ENCODE measurements at places on chromosomes 1 and 21.

DNA sequence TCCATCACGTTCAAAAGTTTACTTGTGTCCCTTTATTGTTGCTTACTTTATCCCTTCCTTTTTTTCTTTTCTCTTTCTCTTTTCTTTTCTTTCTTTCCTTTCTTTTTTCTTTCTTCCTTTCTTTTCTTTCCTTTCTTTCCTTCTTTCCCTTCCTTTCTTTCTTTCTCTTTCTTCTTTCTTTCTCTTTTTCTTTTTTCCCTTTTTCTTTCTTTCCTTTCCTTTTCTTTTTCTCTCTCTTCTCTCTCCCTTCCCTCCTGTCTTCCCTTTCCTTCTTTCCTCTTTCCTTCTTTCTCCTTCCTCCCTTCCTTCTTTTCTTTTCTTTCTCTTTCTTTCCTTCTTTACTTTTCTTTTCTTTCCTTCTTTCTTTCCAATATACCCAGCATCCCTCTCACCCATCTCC is 391.2 kb downstream of the DPYD start:
- DNase-seq: no peak

- DNase-seq: peak; percentile 47
These were observed at the start of gene RNF207 for GRCh38 chr1:6205849-6206519. TSS of gene RNF207 (plus strand) at chr1:6206119. CDS start at chr1:6206536, 417 bp downstream.

DNA sequence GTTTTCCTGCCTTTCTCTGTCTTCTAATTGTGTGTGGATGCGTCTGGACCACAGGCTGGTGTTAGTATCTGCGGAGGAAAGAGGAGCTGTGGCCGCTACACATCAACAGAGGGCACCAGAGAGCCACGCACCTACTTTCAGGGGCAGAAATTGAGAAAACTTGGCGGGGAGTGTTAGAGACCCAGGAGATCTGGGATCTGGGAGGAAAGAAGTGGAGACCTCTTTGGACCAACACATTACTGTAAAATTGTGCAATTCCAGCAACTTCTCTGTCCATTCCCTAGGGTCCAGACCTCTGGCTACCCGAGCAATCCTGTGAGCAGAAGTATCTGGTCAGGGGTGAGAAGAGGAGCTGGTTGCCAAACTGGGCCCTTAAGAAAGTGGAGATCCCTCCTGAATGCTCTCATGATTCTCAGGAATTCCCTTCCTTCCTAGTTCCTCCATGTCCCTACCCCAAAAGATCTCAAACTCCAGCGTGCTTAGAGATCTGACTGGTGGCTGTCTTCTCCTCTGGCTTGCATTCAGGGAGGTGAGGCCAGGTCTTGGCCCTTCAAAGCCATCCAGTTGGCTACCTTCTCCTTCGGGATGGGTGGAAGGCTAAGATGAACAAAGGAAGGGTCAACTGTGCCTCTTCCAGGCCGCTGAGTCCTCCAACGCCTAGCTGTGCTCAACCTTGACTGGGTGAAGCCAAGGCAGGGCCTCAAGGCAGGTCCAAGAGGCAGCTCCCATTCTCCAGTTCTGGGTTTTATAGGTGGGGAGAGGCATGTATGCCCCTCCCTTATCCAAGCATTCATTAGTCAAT is 1.2 kb upstream of the KIRREL1 start:
- no peak for DNase-seq

GRCh38 chr1:212415107-212415841 is 588 bp upstream of the PACC1 start:
- DNase-seq: no peak

DNA sequence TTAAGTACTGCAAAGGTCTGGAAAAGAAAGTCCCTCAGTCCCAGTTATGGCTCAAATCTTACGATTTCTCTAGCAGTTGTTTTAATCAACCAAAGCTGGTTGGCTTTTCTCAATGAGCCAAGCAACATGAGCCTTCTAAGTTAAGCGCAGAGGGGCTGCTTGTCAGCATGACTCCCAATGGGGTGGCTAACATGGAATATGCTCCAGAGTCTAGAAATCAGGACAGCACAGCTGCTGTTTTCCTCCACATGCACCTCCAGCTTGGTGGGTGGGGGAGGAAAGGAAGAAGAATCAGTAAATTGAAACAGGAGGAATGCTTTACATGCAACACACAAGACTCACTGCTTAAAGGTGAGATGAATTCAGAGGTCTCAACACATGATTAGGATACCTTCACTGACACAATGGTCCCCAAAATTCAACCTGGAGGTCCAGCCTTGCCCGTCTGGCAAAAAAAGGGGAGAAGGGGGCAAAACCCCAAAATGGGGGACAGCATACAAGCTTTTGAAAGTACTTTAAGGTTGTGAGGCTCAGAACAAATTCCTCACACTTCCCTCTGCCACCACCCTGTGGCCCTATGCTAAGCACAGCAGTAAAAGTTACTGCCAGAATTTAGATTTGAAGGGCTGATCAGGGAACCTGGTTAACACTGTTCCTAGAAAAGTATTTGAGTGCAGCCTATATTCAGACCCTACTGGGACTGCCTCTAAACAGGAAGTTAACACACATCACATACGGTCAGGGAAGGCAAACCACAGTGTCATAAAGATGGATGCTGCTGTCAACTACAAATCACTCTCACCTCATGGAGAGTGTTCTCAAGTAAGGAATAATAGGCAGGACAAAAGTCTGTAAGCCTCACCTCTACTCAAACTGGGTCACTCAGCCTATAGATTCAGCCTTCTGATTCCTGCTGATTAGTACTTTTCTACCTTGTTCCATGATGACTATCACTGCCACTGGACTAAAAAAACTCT is 2.6 kb downstream of the GATAD2B start:
- DNase-seq: no peak

DNA sequence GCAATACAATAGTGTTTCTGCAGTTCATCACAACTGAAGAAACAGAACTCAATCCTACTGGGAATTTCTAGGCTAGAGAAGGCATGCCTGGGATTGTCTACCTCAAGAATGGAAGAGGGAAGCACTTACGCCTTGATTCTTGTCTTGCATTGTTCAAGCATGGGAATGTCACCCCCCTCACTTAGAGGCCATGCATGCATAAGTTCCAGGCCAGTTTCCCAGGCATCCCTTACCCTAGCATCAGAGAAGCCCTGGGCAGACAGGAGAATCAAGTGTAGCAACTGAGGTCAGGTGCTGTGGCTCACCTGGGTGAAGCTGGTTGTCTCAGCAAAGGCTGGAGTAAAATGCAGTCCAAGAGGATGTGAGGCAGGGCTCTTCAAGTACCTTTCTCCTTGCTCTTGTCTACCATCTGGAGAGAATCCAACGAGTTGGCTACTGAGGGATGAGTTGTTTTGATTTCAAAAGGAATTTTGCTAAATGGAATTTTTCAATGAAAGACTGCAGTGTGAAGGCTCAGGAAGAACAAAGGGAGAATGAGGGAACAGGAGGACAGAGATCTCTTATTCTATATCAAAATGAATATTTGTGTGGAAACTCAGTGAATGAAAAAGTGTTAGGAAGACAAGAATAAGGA is 174.3 kb downstream of the NEK7 start:
- no peak for DNase-seq

DNA sequence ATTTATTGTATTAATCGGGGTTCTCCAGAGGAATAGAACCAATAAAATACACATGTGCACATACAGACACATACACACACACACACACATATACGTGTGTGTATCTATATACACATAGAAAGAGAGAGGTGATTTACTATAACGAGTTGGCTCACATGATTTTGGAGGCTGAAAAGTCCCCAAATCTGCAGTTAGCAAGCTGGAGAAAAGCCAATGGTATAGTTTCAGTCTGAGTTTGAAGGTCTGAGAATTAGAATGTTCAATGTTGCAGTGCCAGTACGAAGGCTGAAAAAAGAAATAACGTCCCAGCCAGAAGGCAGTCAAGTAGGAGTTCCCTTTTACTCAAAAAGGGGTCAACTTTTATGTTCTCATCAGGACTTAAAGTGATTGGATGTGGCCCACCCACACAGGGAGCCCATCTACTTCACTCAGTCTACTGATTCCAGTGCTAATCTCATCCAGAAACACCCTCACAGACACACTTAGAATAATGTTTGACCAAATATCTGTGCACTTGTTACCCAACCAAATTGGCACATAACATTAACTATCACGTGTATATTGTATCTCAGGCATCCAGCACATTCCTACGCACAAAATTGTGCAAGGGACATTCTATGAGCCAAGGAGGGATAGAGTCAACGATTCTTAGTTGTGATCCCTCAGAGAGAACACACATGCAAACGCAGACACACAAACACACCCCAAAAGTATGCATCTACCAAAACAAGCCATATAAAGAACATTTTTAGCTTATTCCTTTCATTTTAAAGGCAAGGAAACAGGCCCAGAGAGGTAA is 195.5 kb upstream of the DUSP10 start:
- DNase-seq: peak; percentile 18

DNA sequence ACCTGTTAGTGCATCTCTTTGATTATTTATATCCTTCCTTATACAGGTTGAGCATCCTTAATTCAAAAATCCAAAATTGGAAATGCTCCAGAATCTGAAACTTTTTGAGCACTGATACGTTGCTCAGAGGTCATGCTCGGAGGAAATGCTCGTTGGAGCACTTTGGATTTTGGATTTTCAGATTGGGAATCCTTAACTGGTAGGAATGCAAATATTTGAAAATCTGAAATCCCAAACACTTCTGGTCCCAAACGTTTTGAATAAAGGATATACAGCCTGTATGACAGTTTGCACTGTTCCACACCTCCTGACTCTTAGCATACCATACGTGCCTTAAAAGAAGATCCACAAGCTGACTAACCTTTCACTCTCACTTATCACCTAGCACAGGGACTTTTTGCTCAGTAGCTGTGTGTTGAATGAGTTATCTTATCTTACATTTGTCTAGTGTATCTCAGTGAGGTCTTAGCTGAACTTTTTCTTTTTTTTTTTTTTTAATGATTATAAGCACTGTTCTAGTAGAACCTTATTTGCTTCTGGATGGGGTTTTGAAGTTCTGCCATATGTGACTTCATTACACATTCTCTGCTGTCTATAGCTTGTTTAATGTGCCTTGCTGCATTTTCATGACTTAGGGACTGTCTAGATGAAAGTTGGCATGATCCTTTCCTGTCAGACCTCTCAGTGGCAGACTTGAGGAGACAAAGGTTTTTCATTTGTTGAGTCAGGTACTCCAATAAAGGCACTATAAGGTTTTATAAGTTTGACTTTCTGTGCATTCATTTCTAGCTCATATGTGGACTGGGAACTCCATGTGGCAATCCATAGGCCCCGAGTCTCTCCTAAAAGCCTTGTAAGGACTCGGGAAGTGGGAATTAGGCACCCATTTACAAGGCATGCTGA is 21.6 kb downstream of the PTGFRN start:
- no peak for DNase-seq

DNA sequence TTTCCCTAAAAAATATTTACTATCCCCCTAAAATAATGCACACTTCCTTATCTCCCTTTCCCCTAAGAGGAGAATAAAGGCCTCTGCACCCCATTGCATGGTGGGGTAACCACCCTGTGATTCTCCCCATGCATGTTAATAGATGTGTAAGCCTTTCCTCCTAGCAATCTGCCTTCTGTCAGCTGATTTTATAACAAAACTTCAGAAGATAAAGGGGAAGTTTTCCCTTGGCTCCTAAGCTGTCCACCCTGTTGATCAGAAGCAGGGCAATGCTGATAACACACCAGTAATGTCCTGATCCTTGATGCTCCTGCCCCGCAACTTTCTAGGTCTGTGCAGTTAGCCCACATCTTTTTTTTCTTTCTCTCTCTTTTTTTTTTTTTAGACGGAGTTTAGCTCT is 11.4 kb upstream of the RNF187 start:
- DNase-seq: no peak

GRCh38 chr1:53957194-53957818 is 11.2 kb downstream of the LRRC42 start:
- DNase-seq: no peak

DNA sequence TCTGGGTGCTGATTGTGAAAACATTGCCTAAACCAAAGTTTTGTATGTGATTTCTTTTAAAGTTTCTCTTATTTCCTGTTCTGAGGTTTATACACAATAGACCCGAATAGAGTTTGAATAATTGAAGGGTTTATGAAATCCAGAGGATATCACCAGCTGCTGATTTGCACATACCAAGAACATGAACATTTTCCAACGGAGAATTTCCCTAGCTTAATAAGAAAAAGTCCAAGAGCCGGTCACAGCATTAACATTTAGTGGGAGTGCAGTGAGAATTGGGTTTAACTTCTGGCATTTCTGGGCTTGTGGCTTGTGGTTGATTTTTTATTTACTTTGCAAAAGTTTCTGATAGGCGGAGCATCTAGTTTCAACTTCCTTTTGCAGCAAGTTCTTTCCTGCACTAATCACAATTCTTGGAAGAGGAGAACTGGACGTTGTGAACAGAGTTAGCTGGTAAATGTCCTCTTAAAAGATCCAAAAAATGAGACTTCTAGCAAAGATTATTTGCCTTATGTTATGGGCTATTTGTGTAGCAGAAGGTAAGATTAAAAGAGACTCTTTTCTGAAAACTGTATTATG is at the start of gene CFH:
CFH (plus strand) TSS at position 407 of the 579 bp plus-strand sequence; CDS start at position 482, 75 bp downstream.
- no peak for DNase-seq

GRCh38 chr1:4565166-4565565 is 89.2 kb upstream of the AJAP1 start:
- DNase-seq: no peak

DNA sequence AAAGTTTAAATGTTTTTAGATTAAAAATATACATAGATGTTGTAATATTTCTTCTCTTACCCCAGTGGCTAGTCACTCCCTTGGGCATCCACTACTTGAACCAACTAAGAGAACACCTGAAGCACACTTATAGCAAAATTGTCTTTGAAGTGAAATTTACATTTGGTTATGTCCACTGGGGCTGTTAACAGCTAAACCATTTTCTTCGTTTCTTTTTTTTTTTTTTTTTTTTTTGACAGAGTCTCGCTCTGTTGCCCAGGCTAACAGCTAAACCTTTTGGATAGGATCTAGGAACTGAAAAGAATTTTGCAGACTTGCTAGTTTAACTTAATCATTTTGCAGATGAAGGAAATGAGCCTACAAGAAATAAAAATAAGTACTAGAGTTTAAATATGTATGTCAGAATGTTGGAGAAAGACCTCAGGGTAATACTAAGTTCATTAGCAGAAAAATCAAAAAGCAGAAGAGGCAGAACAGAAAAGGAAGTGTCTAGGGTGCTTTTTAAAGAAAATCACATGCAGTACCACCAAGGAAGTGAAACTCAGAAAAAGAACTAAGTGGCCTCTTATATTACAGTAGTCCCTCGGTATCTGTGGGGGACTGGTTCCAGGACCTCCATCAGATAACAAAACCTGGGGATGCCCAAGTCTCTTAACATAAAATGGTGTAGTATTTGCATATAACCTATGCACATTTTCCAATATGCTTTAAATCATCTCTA is 11.8 kb downstream of the DRAM2 start:
- peak; percentile 78 for DNase-seq

- no peak for DNase-seq
These were observed 152.7 kb downstream of the PIK3R3 start for GRCh38 chr1:45979778-45980176.

Data from GM12864 (cell line).